Midbrain (tissue), 1 donor: ENCODE measurements at places on chromosomes 4 and X.

DNA sequence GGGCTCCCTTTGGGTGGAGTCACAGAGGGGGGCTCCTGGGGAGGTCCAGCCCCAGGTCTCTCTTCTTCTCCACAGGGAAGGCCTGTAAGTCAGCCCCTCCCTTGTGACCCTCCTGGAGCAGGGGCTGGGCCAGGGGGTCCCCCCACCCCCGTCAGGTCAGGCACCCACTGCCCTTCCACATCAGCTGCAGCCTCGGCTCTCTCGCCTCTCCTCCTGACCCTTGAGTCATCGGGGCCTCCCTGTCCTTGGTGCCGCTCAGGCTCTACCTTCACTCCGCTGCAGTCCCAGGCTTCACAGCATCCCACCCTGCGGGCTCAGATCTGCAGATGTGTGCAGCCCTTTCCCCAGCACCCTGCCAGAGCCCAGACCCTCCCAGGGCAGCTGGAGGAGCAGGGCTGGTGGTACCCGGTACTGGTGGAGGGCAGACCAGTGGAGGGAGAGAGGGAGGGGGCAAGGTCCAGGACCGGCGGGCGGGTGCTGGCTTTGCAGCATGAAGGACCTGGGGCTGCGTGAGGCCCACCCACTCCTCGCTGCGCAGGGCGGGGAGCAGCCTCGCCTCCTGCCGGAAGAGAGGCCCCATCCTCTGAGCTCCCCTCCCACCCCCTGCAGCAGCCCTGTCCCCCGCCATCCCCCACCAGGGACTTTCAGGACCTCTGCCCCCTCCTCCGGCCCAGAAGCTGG is 117.1 kb downstream of the FAM53A start:
- DNase-seq, result no peak

- DNase-seq, result no peak
Observed at GRCh38 chrX:24231131-24231540, 81.6 kb downstream of the ZFX start.

GRCh38 chr4:957231-957580 is 16.2 kb downstream of the DGKQ start:
- no peak for DNase-seq

- DNase-seq, result no peak
Observed at GRCh38 chr4:176548571-176548970, 228.8 kb downstream of the SPCS3 start.

DNA sequence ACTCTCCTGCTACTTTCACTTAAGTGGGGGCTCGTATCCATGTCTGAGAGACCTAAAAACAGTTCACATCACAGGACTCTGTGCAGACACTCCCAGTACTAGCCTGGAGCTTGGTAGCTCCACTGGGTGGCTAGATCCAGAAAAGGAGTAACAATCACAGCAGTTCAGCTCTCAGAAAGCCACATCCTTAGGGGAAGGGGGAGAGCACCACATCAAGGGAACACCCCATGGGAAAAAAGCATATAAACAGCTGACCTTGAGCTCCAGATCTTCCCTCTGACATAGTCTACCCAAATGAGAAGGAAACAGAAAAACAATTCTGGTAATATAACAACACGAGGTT is 175.8 kb downstream of the FAM13A start:
- DNase-seq, result no peak

DNA sequence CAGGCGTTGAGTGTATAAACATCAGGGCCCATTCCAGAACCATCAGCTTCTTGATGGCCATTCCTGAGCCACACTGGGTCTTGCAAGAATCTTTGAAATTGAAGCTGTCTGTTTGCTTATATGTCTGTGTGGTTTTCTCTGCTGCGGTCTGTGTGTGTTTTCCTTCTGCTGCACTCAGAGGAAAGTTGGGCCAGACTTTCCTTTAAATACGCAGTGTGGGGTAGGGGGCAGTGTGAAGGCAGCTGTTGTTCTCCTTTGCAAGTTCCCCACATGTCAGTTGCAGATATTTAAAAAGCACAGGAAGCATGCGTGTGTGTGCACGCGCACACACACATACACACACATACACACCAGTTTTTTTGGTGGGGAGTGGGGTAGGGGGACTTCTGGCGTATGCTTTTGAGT is 32.1 kb downstream of the CCKAR start:
- no peak for DNase-seq

- no peak for DNase-seq
Observed at GRCh38 chr4:3874028-3874415, 107.8 kb downstream of the ADRA2C start.

- DNase-seq, result no peak
Observed at GRCh38 chrX:49312176-49312575, 8.7 kb downstream of the GAGE10 start.

GRCh38 chr4:142585411-142585810 is 260.7 kb downstream of the INPP4B start:
- no peak for DNase-seq

- DNase-seq, result no peak
Observed at GRCh38 chrX:72295745-72296144, 10.0 kb downstream of the CITED1 start.

DNA sequence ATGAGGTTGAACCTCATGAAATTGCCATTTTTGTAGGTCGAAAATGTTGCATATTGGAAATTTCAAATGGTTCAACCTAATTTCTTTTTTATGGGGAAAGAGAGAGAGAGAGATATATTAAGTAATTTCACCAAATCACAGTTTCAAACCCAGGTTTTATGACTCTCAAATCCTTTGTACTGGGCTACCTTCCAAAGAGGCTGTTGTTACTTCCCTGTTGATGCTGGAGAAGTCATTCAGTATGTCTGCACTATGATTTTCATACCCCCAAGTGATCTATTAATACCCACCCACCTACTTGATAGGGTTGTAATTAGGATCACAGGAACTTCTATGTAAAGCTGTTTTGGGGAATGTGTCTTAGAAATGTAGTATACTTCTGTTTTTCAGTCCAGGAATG is 109.9 kb downstream of the ZNF330 start:
- no peak for DNase-seq

GRCh38 chrX:135330706-135331105 is 21.4 kb downstream of the ETDC start:
- no peak for DNase-seq

GRCh38 chr4:147516133-147516532 is 35.2 kb downstream of the EDNRA start:
- DNase-seq, result no peak

DNA sequence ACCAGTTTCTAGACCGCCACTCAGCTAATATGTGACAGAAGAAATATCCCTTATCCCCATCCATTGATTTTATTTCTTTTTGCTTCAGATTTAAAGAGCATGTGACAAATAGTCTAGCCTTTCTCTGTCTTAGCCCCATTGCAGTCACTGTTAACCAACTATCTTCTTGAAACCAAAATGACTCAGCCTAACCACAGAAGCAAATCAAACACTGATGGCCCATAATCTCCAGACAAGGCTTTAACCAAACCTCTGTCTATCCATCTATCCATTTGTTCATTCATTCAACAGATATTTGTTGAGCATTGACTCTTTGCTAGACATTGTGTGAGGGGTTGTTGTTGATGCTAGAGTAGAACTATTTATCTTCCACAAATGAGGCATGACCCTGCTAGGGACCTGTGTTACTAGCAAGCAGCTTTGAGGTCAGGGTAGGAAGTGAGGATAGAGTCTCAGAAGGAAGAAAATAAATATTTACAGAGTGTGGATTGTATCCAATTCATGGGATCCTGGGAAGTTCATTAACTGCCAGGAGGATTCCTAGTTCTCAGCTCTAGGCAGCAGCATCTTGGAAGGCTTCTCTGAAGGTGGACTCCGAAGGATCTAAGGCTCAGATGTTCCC is 22.5 kb downstream of the HNRNPH2 start:
- no peak for DNase-seq

DNA sequence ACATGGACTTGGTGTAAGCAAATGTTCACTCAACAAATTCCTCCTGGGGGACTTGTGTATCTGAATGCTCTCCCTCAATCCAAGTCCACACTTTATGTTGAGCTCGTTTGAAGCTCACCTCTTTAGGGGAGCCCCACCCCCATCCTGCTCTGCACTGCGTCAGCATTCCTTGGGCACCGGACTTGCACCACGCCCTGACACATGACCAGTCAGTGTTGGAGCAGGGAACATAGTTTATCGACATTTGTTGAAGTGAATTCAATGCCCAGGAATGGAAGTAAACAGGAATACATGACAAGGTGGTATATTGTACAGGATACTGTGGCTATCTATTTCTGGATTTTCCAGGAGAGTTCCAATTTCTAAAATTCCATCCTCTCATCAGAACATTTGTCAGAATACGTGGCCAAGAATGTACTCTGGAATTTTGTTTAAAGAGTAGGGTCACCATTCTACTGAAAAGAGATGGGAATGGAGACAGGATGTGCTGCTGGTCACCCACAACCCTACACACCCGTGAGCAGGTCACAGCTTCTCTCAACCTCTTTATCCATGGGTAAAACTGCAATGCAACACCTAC is 60.0 kb upstream of the LNX1 start:
- DNase-seq, result no peak

GRCh38 chrX:66633541-66633940 is 5.3 kb downstream of the EDA2R start:
- no peak for DNase-seq

DNA sequence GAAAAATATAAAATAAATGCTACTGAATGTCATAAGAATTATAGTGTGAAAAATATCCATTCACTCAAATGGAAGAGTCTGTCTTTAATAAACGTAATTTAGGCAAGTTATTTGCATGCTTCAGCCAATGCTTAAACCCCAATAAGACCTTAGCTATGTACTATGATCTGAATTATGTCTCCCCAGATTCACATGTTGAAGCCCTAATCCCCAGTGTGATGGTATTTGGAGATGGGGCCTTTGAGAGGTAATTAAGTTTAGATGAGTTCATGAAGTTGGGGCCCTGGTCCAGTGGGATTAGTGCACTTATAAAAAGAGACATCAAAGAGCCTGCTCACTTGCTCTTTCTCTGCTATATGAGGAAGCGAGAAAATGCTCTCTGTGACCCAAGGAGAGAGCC is 28.7 kb downstream of the SLC39A8 start:
- DNase-seq, result no peak

DNA sequence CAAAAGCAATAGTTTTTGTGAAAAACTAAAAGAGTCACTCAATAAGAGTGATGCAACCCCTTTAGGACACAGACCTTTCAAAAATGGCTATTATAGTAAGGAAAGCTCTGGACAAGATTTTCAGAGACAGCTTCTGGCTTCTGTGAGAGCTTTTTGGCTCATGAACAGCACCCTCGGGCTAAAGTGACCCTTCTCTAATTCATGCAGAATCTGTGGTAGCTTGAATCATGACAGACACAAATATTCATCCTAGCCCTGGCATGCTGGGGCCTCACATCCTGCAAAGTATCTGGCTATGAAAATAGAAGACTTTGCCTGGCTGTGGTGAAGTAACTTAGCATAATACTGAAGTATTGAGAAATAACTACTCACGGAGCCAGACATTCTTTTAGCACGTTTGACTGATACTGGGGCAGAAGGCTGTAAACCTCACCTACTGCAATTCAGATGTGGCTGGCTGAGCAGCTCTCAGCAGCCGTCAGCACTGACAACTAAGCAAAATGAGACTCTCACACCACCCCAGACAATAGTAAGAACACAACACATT is 327.3 kb downstream of the MAPK10 start:
- DNase-seq, result no peak

DNA sequence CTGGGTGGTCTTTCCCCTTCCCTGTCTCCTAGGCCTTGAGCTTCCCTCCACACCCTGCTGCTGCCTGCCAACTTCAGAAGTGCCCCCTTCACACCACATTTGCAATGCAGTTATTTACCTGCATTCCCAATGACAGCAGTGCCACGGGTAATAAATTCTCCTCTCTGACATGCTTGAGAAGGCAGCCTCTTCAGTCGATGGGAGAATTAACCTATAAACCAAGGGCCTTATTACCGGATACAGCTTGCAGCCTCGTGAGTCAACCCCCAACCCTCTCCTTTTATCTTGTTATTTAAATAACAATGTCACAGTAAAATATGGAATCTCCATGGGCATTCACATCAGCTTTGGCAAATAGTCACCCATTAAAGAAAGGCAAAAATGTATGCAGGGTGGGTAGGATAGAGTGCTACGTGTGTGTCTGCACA is 34.7 kb upstream of the LGI2 start:
- DNase-seq, result no peak

DNA sequence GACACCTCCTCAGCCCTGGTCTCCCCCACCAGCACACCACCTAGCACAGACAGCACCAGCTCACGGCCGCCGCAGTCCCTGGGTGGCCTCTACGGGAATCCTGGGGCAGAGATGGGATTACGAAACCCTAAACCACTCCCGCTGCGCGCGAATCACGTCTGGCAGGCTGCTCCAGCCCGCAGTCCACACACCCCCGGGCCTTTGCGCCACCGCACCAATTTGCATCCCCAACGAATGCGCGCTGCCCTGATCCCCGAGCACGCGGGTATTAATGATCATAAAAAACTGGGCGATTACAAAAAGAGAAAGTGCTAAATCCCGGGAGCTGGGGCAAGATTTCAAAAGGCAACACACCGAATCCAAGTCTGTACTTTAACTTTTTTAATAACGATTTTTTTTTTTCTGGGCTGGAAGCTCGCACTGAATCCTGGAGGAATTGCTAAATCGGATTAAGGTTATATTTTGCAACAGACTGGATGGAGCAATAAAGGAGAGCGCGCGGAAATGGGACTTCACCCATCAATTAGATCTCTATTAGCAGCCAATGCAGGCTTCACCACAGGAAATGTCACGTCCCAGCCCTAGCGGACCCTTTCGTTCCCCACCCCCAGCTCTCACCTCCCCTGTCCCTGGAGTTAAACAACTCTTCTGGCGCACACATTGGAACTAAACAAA is 69.8 kb upstream of the TMEM33 start:
- no peak for DNase-seq
